ENCODE measurements at places on chromosomes 7 and 10.

DNA sequence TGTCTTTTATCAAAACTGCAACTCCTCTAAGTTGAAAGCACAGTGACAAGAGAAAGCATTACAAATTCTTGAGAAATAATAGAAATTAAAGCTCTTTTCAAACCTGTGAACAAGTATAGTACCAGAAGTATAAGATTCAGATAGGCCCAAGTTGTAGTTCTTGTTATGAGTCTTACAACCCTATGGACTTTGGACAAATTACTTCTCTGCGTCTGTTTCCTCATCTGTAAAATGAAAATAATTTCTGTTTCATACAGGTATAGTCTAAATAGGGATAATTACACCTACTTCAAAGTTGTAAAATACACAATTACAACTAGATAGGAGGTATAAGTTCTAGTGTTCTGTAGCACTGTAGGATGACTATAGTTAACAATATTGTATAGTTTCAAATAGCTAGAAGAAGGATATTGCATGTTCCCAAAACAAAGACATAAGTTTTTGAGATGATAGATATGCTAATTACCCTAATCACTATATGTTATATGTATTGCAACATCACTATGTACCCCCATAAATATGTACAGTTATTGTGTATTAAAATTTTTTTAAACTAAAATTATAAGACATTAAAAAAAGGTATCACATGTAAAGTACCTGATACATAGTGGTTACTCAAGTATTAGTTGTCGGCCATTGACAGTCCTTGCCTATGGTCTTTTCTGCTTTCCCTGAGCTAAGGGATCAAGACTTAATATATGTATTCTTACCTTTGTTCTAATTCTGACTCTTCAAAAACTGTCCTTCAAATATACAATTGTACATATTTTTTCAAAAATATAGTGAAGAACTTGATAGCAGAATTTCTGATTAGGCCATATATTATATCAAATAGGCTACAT, 1.8 kb upstream of the WASL start:
- peaks cover 22% of the 10 kb centered on the region for H3K36me3 ChIP-seq
- H3K4me3 ChIP-seq = no peak overlapping the region
- H3K27ac ChIP-seq = no peak overlapping the region
- DNase-seq = no peak

DNA sequence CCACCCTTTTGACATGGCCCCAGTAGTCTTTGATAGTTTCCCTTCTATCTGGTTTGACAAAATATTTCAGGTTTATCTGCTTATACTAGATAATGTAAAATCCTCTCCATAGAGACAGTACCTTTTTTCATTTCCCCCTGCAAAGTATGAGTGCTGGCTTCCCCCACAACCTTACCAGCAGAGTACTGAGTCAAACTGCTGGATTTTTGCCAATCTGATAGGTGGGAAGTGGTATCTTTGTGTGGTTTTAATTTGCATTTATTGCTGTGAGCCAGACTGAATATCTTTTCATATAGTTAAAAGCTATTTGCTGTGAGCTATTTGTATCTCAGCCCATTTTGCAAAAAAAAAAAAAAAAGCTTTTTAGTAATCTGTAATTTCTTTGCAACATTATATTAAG, 32.1 kb upstream of the HECTD2 start:
- DNase-seq = peak; percentile 27
- H3K36me3 ChIP-seq = peaks cover 3% of the 10 kb centered on the region
- H3K27me3 ChIP-seq = peaks cover 27% of the 10 kb centered on the region
- H3K4me3 ChIP-seq = no peak overlapping the region

GRCh38 chr7:114710499-114710898, 211.4 kb upstream of the MDFIC start:
- H3K4me1 ChIP-seq = no peaks in the 10 kb centered on the region
- DNase-seq = no peak
- peaks cover 13% of the 10 kb centered on the region for H3K27me3 ChIP-seq
- H3K36me3 ChIP-seq = no peaks in the 10 kb centered on the region

- H3K27me3 ChIP-seq = no peaks in the 10 kb centered on the region
- H3K27ac ChIP-seq = peak overlapping the region; percentile 95
- H3K4me3 ChIP-seq = peak overlapping the region; percentile 92
- H3K4me1 ChIP-seq = peaks cover 42% of the 10 kb centered on the region
- DNase-seq = peak; percentile 57
- peaks cover 7% of the 10 kb centered on the region for H3K36me3 ChIP-seq
These were observed 95.4 kb downstream of the ELMO1 start for GRCh38 chr7:37352974-37353948.

DNA sequence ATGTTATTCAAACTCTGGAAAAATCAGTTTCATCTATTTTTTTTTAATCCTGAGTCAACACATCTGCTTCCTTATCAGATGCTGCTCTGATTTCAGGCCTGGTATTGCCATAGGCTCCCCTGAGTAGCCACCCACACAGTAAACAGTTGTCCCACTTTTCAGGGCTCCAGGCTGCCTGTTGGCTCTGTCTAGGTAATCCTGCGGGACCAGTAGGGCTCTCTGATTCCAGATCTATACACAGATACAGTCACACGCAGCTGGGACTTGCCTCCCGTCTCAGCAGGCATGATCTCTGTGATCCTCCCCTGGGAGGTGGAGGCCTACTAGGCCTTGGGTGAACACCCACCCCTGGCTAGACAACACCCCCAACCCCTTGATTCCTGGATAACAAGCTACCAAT, 206.1 kb downstream of the CREB5 start:
- DNase-seq = no peak
- no peak overlapping the region for H3K27ac ChIP-seq
- no peaks in the 10 kb centered on the region for H3K36me3 ChIP-seq
- no peaks in the 10 kb centered on the region for H3K4me1 ChIP-seq

DNA sequence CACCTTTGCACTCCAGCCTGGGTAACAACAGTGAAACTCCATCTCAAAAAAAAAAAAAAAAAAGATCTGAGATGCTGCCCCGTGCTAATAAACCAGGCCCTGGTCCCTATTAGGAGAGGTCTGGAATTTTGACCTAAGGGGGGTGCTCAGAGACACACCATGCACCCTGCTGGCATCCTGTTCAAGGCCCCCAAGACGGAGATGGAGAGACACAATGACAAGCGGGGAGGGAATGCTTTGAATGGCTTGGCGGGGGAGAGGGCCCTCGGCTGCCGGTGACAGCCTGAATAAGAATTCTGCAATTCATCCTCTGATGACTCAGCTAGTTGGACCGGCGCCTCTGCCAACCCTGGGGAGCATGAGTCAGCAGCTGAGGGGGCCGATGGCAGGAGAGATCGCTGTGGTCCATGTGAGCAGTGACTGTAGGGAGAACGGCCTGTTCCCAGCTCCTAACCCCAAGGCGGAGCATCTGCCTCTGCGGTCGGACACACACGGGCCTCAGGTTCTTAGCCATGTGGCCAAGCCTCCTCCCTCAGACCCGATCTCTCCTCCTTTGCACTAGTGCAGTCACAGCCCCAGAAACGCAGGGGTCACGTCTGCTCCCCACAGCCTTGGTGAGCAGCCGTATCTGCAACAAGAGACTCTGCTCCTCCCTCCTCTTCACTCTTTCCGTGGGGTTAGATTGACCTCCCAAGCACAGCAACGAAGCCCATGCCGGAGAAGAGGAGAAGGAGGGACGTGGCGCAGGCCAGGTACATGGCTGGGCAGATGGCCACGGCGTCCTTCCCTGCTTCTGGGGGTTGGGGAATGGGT, 14.9 kb downstream of the TRIM56 start:
- H3K4me1 ChIP-seq = peaks cover 10% of the 10 kb centered on the region
- DNase-seq = no peak

DNA sequence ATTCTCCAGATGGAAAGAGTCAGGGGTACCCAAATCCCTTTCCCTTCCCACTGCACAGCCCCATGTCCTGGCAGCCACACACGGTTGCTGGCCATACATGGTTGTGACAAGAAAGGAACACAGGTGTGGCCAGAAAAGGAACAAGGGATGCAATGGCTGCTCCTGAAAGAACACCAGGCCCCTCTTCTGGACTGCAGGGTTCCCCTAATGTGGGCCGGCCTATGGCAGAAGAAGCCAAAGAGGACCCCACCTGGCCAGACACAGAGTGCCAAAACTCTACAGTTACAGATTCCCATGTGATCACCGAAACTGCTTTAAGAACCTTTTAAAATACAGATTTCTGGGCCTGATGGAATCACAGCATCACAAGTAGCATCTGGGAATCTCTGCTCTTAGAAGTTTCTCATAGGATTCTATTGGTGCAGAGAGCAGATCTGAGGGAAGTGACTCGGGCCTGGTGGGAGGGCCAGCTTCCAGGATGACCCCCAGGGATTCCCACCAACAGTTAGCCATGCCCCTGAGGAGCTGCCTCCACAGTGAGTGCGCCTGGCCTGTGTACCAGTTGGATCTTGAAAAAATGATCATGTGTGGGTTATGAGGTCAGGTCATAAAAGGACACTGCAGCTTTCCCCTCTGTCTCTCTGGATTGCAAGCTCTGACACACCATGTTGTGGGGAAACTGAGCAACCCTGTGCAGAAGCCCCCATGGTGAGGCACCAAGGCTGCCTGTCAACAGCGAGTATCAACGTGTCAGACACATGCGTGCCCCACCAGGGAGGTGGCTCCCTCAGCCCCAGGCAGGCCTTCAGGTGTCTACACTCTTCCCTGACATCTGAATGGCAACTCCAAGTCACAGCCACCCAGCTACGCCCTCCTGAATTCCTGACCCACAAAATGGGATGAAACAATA, 89.6 kb upstream of the LANCL2 start:
- peaks cover 45% of the 10 kb centered on the region for H3K27me3 ChIP-seq
- no peak overlapping the region for H3K27ac ChIP-seq
- H3K4me1 ChIP-seq = peaks cover 5% of the 10 kb centered on the region
- H3K36me3 ChIP-seq = peaks cover 2% of the 10 kb centered on the region
- no peak overlapping the region for H3K4me3 ChIP-seq

DNA sequence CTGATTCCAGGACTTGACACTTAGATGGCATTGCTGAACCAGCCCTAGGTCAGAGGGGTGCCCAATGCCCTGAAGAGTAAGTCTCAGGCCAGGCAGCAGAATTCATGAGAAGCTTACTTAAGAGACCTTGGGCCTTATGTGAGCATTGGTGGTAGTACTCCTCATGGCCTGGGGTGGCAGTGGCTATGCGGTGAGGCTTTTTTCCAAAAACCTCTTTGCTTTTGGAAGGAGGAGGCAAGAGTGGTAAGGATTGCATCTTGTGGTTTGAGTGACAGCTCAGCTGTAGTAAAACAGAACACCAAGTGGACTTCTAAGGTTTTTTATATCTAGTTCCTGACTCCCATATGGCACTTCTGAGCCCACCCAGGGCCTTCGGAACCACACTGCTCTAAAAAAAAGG, 459.0 kb upstream of the STEAP1 start:
- no peak overlapping the region for H3K27ac ChIP-seq
- H3K27me3 ChIP-seq = no peaks in the 10 kb centered on the region
- no peaks in the 10 kb centered on the region for H3K4me1 ChIP-seq
- H3K36me3 ChIP-seq = no peaks in the 10 kb centered on the region
- DNase-seq = no peak

DNA sequence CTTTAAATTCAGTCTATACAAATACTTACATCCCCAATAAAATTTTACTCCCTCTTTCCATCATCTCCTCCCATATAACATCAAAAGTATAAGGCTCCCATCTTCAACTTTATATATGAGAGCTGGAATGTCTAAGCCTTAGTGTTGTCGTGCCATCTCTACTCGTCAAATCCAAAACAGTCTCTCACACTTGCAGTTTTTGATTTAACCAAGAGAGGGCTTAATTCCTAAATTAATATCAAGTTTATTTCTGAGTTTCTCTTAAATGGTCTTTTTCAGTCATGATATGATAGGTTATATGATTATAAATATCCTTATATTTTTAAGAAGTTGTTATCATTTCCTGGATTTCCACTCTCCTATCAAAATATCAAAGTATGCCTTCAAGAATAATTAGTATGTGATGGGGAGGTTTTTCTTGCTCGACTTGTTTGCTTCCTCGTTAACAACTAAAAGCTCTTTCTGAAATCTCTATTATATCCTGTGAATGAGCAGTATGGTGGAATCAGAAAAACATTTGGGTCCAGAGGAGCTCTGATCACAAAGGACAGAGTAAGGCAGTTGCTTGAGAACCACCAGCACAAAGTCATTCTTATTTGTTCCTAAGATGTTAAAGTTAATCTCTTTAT, 12.5 kb upstream of the LIPK start:
- no peaks in the 10 kb centered on the region for H3K4me1 ChIP-seq
- H3K4me3 ChIP-seq = no peak overlapping the region
- H3K36me3 ChIP-seq = no peaks in the 10 kb centered on the region
- H3K27ac ChIP-seq = no peak overlapping the region

- no peak for DNase-seq
- no peaks in the 10 kb centered on the region for H3K4me1 ChIP-seq
- H3K27ac ChIP-seq = no peak overlapping the region
- H3K36me3 ChIP-seq = no peaks in the 10 kb centered on the region
These were observed 89.0 kb downstream of the ST8SIA6 start for GRCh38 chr10:17365402-17365801.

DNA sequence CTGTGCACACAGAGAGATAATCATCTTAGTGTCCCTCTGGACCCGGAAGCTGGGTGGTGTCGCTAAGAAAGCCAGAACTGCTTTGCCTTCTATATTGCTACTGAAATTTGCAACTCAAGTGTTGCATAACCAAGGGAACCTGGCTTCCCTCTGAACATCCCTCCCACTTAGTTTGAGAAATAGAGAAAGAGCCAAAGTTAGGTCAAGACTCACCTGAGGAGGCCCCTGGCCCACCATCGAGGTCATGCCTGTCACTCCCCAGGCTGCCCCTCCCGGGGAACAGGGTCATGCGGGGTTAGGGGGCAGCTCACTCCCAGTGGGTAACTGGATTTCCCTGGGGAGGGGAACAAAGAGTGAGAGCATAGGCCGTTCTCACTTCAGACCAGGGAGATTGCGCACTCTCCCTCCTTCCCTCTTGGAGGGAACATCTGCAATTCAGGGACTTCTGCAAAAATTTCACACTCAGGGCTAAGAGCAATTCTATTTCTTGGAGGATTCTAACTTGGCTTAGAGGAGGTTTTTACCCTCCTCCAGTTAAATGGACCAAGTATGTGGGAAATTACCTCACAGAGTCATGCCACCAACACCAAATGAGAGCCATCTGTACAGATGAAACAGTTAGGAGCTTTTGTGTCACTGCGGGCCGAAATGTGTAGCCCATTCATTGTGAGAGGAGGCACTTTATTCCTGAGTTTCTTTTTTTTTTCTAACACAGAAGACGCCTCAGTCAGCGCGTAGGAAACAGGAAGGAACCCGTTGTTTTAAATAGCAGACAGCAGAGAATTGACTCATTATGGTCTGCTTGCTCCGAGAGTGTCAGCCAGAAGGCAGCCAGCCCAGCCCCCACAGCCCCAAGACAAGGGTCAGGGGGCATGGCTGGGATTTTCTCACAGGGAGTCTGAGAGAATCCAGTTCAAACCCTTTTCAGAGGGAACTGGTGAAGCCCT, 221.3 kb downstream of the ARHGAP12 start:
- H3K27me3 ChIP-seq = peaks cover 10% of the 10 kb centered on the region
- H3K27ac ChIP-seq = peak overlapping the region; percentile 34
- no peak for DNase-seq
- peaks cover 7% of the 10 kb centered on the region for H3K4me1 ChIP-seq
- peak overlapping the region; percentile 39 for H3K4me3 ChIP-seq
- no peaks in the 10 kb centered on the region for H3K36me3 ChIP-seq

GRCh38 chr10:16597656-16598055, 76.0 kb upstream of the C1QL3 start:
- H3K27me3 ChIP-seq = no peaks in the 10 kb centered on the region
- no peak overlapping the region for H3K4me3 ChIP-seq
- no peaks in the 10 kb centered on the region for H3K4me1 ChIP-seq
- peaks cover 11% of the 10 kb centered on the region for H3K36me3 ChIP-seq
- no peak overlapping the region for H3K27ac ChIP-seq
- DNase-seq = no peak

GRCh38 chr7:116249969-116250553, 39.7 kb downstream of the TES start:
- no peaks in the 10 kb centered on the region for H3K27me3 ChIP-seq
- peaks cover 19% of the 10 kb centered on the region for H3K4me1 ChIP-seq
- H3K4me3 ChIP-seq = no peak overlapping the region
- H3K36me3 ChIP-seq = peaks cover 50% of the 10 kb centered on the region
